ENCODE measurements at places on chromosomes 7 and 10.
A peak's percentile ranks its signal among the peaks of the same experiment; 100 is the strongest.

DNA sequence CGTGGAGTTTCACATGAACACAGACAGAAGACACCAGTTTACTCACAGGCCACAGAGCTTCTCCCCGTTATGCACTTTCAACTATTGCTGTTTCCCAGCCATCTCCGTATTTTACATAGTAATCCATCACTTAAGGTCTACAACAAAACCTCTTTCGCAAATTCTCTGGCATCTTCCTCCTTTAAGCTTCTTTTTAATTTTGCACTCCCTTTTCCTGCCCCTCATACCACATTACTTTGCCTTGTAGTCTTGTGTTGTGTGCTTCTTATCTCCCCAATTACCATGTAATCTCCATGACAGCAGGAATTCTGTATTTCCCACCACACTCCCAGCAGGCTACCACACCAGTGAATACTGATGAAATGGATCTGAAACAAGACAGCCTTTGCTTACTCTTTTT, 87.3 kb downstream of the ODAD2 start:
- DNase-seq: no peak

DNA sequence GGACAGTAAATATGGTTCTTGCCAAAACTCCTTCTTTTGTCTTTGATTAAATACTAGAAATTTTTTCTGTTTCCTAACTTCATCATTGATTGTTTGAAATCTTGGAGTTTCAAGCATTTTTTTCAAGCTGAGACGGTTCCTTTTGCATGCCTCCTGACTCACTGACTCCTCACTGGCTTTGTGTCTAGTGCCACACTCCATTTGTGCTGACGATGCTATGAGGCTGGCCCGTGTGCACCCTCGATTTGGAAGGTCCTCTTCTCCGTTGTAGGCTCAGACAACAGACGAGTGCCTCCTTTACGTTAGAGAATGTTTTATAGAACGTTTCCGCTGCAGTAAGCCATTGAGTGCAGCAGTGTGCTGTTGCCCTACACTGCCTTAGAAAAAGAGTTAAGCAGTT, 10.8 kb upstream of the CSGALNACT2 start:
- no peak for DNase-seq

DNA sequence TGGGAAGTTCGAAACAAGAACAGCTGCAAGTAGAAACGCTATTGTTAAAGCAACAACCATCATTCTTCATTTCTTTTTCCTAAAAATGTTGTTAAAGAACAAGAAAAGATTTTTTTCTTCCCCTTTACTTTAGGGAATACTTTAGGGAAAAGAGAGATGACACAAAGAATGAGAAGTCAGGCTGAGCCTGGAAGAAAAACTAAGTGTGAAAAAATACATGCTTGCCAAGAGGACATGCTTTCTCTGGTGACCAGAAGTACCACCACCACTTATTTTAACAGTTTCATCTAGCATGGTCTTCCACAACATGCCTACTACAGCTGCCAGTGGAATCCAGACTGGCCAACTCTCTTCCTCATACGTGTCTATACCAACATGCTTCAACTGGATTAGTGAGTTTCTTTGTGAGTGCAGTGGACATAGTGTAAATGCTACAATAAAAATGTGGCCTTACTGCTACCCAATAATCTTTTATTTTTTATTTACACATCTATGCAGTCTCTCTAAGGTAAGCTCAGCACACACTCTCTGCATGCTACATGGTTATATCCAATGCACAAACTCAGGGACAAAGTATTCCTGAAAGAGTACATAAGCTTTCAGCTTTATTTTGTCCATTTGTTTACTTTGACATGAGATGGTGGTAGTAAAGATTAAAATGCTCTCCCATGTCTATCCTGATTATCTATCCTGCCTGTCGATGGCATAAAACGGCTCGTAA, 196.2 kb downstream of the TAX1BP1 start:
- no peak for DNase-seq

DNA sequence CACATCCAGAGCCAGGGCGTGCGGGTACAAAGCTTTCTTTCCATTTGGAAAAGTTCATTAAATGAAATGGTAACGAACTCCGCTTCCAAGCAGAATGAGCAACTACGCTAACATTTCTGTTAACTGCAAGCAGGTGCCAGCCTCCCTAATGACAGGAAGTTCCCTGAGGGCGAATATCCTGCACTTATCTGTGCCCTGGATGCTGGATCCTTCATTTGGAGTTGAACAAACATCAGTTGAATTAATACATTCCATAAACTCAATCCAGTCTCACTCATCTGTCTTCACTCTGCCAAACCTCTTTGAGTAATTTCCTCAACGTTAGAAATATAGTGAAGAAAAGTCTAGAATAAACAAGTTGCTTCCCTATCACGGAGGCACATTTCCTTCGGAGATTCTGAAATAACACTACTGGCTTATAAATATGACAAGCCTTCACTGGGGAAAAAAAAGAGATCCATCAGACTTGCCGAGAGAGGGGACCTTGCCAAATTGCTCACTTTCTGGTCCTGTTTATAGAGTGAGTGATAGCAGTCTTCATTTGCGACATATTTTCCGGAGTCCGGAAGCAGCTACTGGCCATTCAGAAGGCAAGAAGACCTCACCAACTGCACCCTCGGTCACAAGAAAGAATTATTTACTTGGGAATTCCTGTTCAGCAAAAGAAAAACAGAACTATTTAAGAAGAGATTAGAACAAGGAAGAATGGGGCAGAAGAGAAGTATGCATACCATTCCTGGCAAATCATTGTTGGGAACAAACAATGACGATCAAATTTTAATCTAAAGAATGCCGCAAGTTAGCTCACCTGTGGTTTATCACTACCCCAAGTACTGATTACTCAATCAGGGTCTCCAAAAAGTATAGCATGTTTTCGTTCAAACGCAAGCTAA, 196.4 kb downstream of the FAM107B start:
- DNase-seq: no peak

GRCh38 chr7:124489925-124490324, 275.7 kb downstream of the GPR37 start:
- DNase-seq: no peak

DNA sequence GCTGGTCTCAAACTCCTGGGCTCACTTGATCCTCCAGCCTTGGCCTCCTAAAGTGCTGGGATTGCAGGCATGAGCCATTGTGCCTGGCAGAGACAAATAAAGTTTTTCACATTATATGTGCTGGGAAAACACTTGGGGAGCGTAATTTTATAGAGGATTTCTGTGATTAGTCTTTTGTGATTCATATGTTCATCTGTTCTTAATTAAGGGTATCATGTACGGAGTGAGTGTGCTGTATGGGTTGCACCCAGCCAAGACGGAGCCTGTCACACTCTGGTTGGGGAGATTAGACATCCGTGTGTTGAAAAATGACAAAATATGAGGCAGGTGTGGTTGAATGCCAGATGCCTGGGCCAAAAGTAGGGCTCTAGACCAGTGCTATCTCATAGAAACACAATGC, 10.3 kb downstream of the ADRB1 start:
- DNase-seq: no peak

DNA sequence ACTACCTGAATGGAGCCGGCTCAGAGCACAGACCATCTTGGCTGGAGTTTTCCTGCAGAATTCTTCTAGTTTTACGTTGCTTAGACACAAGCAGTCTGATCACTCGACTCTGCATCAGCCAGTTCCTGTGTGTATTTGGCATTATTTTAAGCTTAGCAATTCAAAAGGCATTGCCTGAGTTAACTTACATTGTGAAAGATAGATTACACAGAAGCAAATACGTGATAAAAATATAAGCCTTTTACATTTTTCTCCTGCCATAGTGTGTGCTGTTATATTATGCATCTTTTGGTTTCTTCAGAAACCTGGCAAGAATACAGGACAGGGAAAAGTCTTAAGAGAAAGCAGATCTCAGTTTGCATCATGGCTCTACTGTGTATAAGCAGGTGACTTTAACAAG, 98.1 kb downstream of the LRRC4 start:
- DNase-seq: no peak

DNA sequence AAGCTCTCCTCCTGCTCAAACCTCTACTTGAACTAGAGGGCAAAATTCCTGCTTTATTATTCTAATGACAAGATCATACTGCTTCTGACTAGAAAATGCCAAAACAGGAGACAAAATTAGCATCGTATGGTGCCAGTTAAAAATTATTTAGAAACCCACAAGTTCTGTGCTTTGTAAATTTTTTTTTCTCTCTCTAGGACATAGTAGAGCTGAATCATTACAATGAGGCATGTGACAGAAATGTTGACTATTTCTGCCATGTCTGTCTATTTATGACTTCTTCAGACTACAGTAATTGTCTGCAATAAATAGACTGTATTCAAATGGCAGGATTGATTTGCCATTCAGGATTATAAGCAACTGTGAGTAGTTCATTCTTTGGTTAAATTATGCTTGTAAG, 335.8 kb downstream of the PRPF18 start:
- no peak for DNase-seq

DNA sequence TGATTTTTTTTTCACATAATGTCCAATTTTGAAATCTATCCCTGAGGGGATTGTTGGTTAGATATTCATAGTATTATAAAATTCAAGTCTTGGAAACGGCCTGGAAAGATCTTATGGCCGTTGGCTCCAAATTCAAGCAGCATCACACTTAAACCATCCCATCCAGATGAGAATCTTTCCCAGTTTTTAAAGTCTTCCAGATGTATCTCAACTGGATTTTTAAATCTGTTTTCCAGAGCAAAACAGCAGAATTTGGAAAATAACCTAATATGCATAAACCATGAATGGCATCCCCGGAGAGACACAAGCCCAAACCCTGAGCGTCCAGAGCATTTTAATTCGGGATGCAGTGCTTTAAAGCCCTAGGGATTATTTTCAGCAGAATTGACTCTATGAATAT, 208.2 kb upstream of the PRKCQ start:
- no peak for DNase-seq

DNA sequence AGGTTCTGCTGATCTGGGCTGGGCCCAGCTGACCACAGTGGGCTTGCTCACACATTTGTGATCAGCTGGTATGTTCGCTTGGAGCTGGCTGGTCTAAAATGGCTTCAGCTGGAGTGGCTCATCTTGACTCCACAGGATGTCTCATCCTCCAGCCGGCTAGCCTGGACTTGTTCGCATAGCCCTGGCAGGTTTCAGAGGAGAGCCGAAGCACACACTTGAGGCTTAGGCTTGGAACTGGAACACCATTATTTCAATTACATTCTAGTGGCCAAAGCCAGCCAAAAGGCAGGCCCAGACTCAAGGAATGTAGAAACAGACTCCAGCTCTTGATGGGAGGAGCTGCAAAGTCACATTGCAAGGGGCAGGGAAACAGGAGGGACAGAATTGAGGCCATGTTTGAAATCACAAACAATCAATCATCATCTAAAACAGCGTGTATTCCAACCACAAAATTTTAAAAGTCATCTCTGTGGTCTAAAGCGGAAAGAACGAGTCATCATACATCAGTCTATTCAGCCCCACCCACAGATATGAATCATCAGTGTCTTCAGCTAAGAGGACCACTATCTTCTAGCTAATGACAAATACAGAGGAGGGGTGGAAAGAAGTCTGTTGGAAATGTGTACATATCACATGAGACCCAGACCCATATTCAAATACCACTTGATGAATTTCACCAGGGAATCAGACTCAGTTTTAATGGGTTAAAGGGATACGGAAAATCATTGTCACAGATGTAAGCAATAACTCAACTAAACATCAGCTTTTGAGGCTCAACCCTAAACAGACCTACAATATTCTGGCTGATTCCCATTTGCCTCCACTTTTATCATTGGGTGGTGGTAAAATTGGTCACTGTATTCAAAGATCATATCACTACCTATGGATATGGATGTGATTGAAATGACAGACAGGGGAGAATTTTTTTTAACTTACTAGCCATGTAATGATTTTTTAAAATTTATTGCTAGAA, 139.0 kb upstream of the MKLN1 start:
- DNase-seq: peak; percentile 46

DNA sequence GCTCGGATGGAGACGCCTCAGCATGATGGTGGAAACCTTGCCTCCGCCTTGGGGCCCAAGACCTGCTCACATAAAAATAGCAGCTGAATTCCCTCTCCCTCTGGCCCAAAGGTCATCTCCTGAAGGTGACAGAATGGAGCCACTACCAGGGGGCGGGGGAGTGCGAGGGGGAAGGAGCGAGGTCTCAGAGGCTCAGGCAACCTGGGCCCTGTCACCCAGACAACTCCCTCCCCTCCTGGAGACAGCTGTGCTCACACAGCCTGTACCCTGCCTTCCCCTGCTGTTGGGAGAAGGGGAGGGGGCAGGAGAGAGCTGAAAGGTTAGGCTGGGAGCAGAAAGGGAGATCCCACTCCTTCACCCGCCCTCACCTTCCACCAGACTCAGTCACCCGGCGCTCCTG, 173.0 kb upstream of the RHEB start:
- DNase-seq: no peak

DNA sequence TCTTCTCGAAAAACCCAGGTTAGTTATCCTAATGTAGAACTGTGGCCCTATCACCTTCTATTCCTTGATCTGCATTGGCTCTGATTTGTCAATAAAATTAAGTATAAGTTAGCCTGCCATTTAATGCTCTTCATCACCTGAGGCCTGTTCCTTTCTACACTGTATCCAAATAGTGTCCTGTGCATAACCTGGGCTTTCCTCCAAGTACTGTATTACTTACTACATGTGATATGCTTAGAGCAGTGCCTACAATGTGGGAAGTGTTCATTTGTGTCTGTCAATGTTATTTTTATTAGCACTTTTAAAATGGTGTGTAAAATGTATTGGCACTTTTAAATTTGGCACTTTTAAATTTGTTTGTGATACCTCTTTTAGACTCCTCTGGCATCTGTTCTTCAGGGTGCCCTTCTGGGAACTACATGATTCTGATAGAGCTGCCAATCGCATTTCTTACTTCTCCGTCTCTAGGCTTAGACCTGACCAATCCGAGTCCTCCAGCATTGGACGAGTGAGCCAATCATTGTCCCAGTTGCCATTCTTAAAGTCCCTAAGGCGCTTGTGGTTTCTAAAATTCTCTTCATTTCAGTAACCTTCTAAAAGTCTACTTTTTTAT, 85.5 kb downstream of the GNAI1 start:
- DNase-seq: no peak

DNA sequence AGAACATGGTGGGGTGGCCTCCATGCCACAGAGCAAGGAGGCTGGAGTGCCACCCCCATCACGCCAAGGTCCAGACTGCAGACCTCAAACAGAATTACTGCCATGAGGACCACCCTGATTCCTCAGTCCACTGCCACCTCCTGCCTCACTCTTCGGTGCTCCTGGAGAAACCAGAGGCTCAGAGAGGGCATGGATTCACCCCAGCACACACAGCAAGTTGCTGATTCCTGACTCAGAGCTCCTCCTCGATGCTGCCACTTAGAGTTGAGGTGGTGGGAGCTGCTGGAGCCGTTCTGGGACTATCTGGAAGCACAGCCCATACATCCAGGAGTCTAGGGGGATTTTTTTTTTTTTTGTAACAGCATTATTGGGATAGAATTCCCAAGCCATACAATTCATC, 22.0 kb upstream of the MYL10 start:
- no peak for DNase-seq

- peak; percentile 99 for DNase-seq
Observed at GRCh38 chr7:143287935-143288826, at the start of gene CASP2. Gene CASP2, plus strand, starts transcription at chr7:143288351. Its CDS starts 105 bp downstream, at chr7:143288456.

DNA sequence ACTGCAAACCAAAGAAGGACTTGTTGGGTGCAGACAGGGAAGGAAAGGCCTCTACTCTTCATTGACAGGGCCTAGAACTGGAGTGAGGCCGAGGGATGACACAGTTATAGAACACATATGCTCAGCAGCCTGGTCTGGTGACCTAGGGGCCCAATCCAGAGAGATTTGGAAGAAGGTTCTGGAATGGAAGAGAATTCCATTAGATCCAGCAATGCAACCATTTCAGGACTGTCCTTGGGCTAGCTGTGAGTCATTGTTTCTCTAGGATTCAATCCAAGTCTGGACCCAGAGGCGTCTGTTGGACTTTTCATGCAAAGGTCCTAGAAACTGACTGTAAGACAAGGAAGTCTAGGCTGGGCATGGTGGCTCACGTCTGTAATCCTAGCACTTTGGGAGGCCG, 59.2 kb downstream of the WIPF3 start:
- DNase-seq: no peak
